Activated CD8-positive, alpha-beta memory T cell treated with anti-CD3 and anti-CD28 coated beads, Interleukin-2, amount 10 ng/mL, durations not matched to agents 7 days and 5 days (primary cell): ENCODE measurements at places on chromosomes 1 and 21. TPM values are rescaled to one million over a fixed set of nuclear protein-coding genes. Genes with fewer than 3 reads are reported as not detected.

GRCh38 chr1:243559575-243560162 is 290.4 kb downstream of the AKT3 start:
- no peak for DNase-seq

DNA sequence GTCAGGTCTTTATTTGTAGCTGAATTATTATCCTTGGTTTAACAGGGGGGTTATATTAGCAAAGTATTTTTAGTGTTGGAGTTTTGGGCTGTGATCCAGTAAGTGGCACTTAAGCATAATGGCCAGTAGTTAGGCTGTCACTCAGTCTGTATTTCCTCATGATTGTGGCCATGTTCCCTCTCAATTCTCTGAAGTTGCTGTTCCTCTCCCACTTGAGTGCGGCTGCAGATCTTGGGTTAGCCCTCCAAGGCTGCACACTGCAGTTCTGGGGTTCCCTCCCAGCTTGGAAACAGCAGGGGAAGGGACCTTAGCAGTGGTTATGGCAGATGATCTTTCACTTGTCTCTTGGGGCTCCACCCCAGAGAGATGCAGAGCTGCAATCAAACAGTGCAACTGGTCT is 23.2 kb upstream of the DENND1B start:
- no peak for DNase-seq

- DNase-seq = no peak
Observed at GRCh38 chr1:234143681-234144080, 229.6 kb upstream of the COA6 start.

The LCE2A gene
- not detected for total RNA-seq

DNA sequence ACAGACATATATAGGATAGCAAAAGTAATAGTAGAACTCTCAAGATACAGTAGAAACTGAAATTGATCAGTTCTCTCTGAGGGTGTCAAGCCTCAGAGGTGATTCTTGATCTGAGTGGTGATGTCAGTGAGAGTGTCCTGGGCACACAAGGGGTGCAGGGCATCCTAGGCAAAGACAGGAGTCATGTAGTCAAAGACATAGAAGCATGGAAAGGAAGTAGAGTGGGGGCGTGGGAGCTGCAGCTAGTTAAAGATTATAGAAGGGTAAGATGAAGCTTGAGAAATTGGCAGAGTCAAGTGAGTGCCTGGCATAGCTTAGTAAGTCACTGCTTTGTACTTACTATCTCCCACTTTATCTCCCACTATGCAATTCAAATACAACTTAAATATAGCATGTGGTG is 22.8 kb downstream of the CDC7 start:
- peak; percentile 61 for DNase-seq

The ALG14 gene
- total RNA-seq = 2.8 TPM

GRCh38 chr1:224683936-224684335 is 67.8 kb downstream of the CNIH3 start:
- DNase-seq = no peak

DNA sequence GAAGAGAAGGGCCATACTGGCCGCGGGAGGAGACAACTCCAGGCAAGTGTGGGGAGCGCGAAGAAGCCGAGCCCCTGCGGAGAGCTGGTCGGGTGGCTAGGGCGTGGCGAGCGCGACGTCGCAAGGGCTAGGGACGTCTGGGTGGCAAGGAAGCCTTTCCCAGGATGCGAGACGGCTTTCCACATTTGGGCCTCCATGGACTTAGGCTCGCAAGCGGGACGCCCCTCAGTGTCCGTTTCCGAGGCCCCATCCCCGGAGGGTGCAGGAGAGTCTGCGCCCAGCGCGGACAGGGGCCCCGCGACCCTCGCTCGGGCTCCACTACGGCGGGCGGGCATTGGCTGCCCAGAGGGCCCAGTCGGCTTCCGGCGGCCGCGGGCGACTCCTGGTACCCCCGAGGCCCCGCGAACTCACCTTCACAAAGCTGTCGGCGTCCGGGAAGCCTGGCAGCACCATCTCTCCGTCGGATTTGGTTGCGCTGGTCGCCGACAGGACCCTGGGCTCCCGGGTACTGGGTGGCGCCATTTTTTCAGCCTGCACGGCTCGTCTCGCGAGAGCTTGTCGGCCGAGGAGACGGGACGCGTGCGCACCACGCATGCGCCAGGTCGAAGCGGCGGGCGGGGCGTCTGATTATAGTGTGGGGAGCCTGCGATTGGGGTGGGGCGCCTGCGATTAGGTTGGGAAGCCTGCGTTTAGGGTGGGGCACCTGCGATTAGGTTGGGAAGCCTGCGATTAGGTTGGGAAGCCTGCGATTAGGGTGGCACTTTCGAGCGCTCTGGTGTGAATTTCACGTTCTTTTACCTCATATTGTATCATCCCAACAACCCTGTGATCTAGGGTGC is at the start of gene EXOSC10:
Gene EXOSC10, minus strand, starts transcription at position 560 of the 839 bp plus-strand sequence. Its CDS starts 38 bp downstream, at position 522.
- DNase-seq = peak; percentile 96

The C1orf116 gene
- not detected for total RNA-seq

DNA sequence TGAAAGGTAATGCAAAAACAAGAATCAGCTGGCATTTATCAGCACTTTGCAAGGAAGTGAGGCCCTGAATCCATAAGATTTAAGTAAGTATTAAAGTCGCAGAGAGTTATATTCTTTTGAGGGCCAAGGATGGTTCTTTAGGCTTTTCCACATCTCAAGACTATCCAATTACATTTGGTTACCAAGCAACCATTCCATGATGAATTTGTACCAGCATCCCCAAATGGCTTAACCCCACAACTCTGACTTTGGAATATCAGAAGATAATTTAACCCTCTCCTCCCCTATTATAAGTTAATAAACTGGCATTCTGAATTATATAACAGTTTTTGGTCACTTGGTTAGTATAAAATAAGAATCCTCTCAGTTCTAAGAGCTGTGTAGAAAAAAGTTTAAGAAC is 2.8 kb downstream of the PHTF1 start:
- DNase-seq = no peak

The CYP4Z1 gene
- total RNA-seq = not detected

GRCh38 chr1:26126321-26127084 is 14.9 kb downstream of the PDIK1L start:
- DNase-seq = peak; percentile 79

- DNase-seq = no peak
Observed at GRCh38 chr1:94012708-94013366, 103.6 kb upstream of the GCLM start.

DNA sequence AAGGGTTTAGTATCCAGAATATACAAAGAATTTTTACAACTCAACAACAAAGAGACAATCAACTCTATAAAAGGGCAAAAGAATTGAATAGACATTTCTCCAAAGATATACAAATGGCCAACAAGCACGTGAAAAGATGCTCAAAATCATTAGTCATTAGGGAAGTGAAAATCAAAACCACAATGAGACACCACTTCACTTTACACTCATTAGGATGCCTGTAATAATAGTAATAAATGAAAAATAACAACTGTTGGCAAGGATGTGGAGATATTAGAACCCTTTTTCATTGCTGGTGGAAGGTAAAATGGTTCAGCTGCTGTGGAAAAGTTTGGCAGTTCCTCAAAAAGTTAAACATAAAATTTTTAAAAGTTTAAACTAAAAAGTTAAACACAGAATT is 7.0 kb upstream of the ABCD3 start:
- no peak for DNase-seq

GRCh38 chr1:11752359-11753088 is 9.5 kb upstream of the C1orf167 start:
- no peak for DNase-seq

The PCSK9 gene
- not detected for total RNA-seq

The HPCA gene
- total RNA-seq = 0.35 TPM

The RAB42 gene
- not detected for total RNA-seq

The NID1 gene
- 0.38 TPM for total RNA-seq

DNA sequence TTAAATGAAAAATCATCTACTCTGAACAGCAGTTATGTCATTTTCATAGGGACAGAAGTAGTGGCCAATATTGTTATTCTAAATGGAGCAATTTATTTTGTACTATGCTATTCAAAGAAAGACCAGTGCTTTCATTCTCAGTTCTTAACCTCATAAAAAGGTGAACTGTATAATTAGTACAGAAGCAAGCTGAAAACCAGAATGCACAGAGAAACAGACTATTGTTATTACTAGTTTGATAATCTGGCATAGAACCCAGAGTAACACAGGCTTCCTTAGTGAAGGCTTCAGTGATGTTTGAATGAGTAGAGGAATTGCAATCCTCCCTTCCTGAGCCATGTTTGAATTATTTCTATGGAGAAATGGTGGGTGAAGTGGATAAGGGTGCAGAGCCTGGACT is 131.6 kb upstream of the LRRC7 start:
- DNase-seq = no peak

DNA sequence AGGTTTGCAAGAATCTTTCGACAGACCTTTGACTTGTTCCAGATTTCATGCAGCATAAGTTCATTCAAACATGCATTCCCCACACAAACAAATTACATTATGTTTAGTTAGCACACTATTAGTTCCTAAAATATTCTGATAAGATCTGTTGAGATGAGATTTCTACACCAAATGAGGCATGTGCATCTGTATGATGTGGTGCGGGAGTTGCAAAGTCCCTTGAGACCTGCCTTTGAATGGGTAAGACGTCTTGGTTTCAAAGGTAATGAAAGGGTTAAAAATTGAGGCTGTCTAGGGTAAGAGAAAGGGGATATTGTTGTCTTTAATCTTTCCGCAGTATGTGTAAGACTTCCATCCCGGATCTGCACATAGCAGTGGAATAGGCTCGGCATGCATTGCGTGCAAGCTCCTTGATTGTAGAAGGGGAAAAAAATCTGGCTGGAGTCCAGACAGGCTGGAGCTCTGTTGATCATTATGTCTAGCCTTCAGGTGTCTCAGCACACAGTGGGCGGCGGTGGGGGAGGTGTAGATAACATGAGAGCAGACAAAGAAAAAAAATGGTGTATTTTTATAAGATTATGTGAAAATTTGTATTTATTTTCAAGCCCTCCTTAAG is 296.6 kb downstream of the PTPRC start:
- DNase-seq = peak; percentile 75

The POLR3GL gene
- total RNA-seq = 23.5 TPM

The ATP1A2 gene
- not detected for total RNA-seq

- no peak for DNase-seq
Observed at GRCh38 chr1:241762713-241763339, 85.2 kb upstream of the EXO1 start.

DNA sequence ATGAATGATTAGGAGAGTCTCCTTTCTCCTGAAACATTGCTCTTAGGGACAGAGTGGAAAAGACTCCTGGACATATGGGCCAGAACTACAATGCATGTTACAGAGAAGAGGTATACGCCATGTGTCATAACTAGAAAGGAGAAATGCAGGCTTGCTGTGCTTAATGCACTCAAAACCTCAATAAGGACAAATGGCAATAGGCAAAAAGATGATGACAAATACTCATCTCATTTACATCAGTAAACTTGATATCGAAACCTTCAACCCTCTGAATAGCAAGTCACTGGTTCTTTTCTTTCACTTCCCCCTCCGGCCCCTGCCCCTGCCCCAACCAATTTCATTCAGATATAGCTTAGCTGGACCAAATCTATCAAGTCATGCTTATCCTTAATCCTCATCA is 1.9 kb upstream of the GPR88 start:
- DNase-seq = no peak

The OXCT2 gene
- total RNA-seq = 1.0 TPM

DNA sequence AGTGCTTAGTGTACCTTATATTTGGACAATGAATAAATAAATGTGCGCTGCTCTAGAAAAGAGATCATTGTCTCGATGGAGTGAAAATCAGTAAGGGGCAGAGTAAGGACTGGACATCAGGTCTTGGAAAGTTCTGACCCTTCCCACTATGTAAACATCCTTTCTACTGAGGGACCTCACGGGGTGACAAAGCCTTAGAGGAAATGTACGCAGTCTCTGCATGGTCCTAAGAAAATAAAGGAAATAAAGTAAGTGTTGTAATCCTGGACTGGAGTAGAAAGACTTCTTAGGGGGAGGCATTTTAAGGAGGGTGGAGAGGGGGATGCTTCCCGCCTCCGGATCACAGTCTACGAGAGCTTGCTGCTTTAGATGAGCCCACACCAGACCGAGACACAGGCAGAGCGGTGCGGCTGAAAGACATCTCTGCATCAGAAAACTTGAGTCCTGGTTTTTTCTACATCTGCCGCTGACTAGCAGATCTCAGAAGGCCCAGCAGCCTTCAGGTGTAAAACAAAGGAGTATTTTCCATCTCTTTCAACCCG is 22.3 kb upstream of the GPR137B start:
- no peak for DNase-seq

- no peak for DNase-seq
Observed at GRCh38 chr21:37449302-37449937, 82.8 kb downstream of the DYRK1A start.

GRCh38 chr21:42120903-42121535 is 49.9 kb downstream of the UMODL1 start:
- DNase-seq = no peak

GRCh38 chr1:228332797-228333738 is 73.6 kb downstream of the TRIM11 start:
- no peak for DNase-seq

The NBPF4 gene
- not detected for total RNA-seq

GRCh38 chr1:8424539-8425116 is 106.7 kb downstream of the SLC45A1 start:
- peak; percentile 64 for DNase-seq

DNA sequence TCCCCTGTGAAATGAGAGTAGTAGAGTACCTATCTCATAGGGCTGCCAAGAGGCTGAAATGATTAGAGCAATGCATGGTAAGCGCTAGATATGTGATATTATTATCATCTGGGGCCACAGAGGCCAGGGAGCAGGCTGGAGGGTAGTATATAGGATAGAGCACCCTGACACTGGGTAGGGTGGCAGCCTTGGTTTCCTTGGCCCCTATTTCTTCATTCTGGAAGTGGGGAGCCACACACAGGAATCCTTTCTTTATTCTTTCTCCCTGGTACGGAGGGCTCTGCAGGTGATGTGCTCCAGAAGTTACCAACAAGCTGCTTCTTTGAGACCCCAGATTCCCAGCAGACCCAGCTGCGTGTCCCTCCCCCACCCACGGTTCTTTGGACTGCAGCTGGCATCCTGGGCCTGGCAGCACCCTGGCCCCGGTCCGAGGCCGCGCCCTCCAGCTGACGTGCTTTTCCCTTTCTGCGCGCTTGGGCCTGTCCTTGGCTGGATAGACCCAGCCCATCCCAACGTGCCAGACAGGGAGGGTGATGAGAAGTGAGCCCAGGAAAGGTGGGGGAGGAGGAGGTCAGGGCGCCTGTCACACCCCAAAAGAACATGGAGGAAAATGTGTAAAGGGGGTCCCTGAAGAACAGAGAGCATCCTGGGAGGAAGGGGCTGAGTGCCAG is 18.2 kb downstream of the INAVA start:
- no peak for DNase-seq

- no peak for DNase-seq
Observed at GRCh38 chr1:178953538-178954324, 72.0 kb upstream of the FAM20B start.

The CFHR5 gene
- total RNA-seq = not detected

- DNase-seq = no peak
Observed at GRCh38 chr1:209931141-209931540, 6.9 kb upstream of the SYT14 start.

GRCh38 chr1:45485949-45486348 is 5.0 kb downstream of the TESK2 start:
- DNase-seq = no peak

DNA sequence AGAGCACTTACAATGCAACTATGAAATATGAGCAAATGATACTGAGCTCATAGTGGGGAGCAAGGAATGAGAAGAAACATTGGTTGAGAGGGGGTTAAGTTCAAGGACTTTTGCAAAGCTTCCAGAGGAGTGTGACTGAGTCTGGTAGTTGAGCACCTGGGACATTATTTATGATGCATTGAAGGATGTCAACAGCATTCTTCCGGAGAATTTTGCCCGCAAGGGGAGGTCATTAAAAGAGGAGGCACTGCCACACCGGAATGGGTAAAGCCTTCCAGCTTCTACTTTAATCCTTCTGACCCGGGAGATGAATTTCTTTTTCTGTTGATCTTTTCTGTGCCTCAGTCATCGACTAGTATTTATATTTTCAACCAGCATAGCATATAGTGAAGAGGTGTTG is 208.4 kb upstream of the CAMK1G start:
- DNase-seq = no peak
